Epithelial cell of alveolus of lung (primary cell): ENCODE measurements at places on chromosomes 11 and 22. TPM values are rescaled to one million over a fixed set of nuclear protein-coding genes. Genes with fewer than 3 reads are reported as not detected.

Gene OR51B4
- not detected in 2 replicates for total RNA-seq

Gene ZNF215
- 0.80 and 3.0 TPM in 2 replicates for total RNA-seq

Gene MYRF
- 3.0 and 7.6 TPM in 2 replicates for total RNA-seq

Gene DBX1
- total RNA-seq = not detected in 2 replicates

Gene ZNF280B
- total RNA-seq = 0.72 and 1.8 TPM in 2 replicates

Gene OR8D2
- not detected in 2 replicates for total RNA-seq

Gene LDHAL6A
- total RNA-seq = not detected in 2 replicates

Gene OR8D4
- total RNA-seq = not detected in 2 replicates

Gene ARHGEF17
- total RNA-seq = 20.0 and 39.8 TPM in 2 replicates

Gene PHLDA2
- 3.7 and 97.5 TPM in 2 replicates for total RNA-seq

Gene GGT5
- total RNA-seq = 17.7 and 32.3 TPM in 2 replicates

Gene TRPM5
- not detected in 2 replicates for total RNA-seq

Gene MFNG
- 1.9 TPM in 1 of 2 replicates, not detected in the other for total RNA-seq

Gene OR8B3
- total RNA-seq = not detected in 2 replicates

Gene HORMAD2
- total RNA-seq = not detected in 2 replicates

Gene IRAG1
- total RNA-seq = 0.64 and 4.1 TPM in 2 replicates

Gene OR10A3
- total RNA-seq = not detected in 2 replicates

Gene OR52M1
- not detected in 2 replicates for total RNA-seq

Gene HBE1
- total RNA-seq = not detected in 2 replicates

Gene FBXO7
- total RNA-seq = 66.1 and 71.4 TPM in 2 replicates

Gene CTSW
- not detected in 2 replicates for total RNA-seq

Gene MMP10
- 0.26 TPM in 1 of 2 replicates, not detected in the other for total RNA-seq

Gene SYNGR1
- 6.5 and 6.7 TPM in 2 replicates for total RNA-seq
